ENCODE measurements at places on chromosomes 11 and 22. TPM values are rescaled to one million over a fixed set of nuclear protein-coding genes. Genes with fewer than 3 reads are reported as not detected.

DNA sequence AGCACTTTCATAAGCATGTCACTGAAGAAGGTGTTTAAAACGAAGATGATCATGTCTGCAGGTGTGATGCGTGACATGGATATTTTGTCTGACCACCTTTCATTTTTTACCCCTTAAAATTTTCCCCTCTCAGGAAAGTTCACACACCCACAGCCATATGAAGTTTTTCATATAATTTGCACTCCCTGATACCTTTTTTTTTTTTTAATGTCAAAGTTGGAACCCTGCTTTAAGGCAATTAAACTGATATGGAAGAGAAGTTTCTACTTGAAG, 104.6 kb downstream of the ATXN10 start:
- DNase-seq, result no peak

- no peak for DNase-seq
These were observed 21.3 kb upstream of the PANX1 start for GRCh38 chr11:94107363-94107762.

DNA sequence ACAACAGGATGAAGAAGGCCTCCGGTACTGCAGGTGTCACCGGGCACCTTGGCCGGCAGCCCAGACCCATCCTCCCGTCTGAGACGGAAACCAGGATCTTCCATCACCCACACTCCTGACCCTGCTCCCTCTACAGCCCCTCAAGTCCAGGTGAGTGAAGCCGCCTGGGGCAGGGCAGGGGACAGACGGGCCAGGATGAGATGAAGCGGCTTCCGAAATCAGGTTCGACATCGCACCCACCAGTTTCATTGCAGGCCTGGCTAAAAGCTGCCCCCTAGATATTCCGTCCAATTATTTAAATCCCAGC, 639.1 kb downstream of the TBC1D22A start:
- DNase-seq, result no peak

- no peak for DNase-seq
These were observed 17.2 kb downstream of the CBX7 start for GRCh38 chr22:39135092-39135896.

GRCh38 chr11:126415669-126416420, 60.4 kb downstream of the ST3GAL4 start:
- peak; percentile 97 for DNase-seq

DNA sequence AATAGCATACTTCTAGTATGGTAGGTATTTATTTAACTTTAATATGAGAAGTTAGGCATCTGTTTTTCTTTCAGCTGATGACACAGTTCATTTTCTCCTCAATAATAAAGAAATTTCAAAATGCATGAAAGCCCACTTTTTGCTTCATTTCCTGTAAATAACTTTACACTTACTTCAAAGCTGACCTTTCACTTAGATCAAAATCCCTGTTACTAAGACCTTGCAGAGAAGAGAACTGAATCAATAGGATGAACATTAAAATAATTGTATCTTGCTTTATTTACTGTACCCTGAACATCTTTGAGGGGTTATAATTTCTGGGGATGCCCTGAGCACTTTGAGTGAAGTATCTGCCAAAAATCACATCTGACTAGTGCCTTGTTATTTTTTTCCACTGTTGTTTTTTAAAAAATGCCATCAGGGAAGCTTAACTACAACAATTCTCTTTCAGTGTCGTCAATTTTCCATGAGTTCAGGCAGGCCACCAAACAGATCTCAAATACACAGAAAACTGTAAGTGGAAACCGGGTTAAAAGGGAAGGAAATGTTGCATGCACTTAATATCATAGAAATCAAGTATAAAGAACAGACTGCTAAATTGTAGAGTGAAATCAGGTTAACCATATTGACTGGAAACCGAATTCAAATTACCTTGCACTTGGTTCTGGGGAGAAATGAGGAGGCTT, 206.2 kb downstream of the MAML2 start:
- peak; percentile 87 for DNase-seq

- DNase-seq, result no peak
These were observed 129.5 kb downstream of the RRAS2 start for GRCh38 chr11:14229472-14229871.

GRCh38 chr11:130151196-130151595, 8.4 kb upstream of the ST14 start:
- DNase-seq, result no peak

GRCh38 chr22:37080838-37081237, 28.7 kb downstream of the TMPRSS6 start:
- no peak for DNase-seq

- no peak for DNase-seq
These were observed 68.4 kb downstream of the GGTLC2 start for GRCh38 chr22:22712666-22713365.

- DNase-seq, result peak; percentile 56
These were observed 34.3 kb downstream of the ETS1 start for GRCh38 chr11:128552783-128553661.

GRCh38 chr22:28711820-28712777, 29.5 kb downstream of the CHEK2 start:
- DNase-seq, result peak; percentile 66

- no peak for DNase-seq
These were observed 7.8 kb upstream of the BMAL1 start for GRCh38 chr11:13269775-13270174.

DNA sequence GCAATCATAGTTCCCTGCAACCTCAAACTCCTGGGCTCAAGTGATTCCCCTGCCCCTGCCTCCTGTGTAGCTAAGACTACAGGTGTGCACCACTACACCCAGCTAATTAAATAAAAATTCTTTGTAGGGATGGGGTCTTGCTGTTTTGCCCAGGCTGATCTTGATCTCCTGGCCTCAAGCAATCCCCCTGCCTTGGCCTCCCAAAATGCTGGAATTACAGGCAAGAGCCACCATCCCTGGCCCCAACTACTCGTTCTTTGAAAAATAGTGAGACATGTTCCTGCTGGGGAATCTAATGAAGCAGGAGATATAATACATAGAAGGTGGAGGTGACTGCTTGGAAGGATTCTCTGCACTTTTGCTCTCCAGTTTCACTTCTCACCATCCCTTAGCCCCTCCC, 40.1 kb upstream of the RFPL3 start:
- DNase-seq, result no peak

- peak; percentile 96 for DNase-seq
These were observed 53.4 kb downstream of the P4HA3 start for GRCh38 chr11:74257959-74258553.

GRCh38 chr11:131327421-131327820, 43.0 kb upstream of the NTM start:
- no peak for DNase-seq

GRCh38 chr11:73394416-73395296, 18.5 kb downstream of the RELT start:
- no peak for DNase-seq

Gene CELSR1
- polyA plus RNA-seq, result 2.0 TPM

Gene HOATZ
- polyA plus RNA-seq, result 0.19 TPM

Gene ACRV1
- 0.30 TPM for polyA plus RNA-seq

Gene LRRC4C
- polyA plus RNA-seq, result 3.9 TPM

Gene EXT2
- 64.7 TPM for polyA plus RNA-seq
